ENCODE measurements at places on chromosomes 12 and 14. TPM values are rescaled to one million over a fixed set of nuclear protein-coding genes. Genes with fewer than 3 reads are reported as not detected.

Gene TAS2R20
- total RNA-seq = 0.33 TPM

Gene KRT86
- 0.31 TPM for total RNA-seq

Gene SERPINA10
- not detected for total RNA-seq

Gene LMNTD1
- total RNA-seq = not detected

Gene A2M
- total RNA-seq = not detected

Gene DTX1
- total RNA-seq = 4.7 TPM

Gene NXPH4
- total RNA-seq = 1.7 TPM

Gene SPRYD4
- 6.8 TPM for total RNA-seq

Gene CHST11
- total RNA-seq = 35.5 TPM

Gene SMCO2
- total RNA-seq = not detected

Gene TAS2R50
- total RNA-seq = not detected

Gene GPR162
- total RNA-seq = not detected

Gene CLEC7A
- total RNA-seq = 0.92 TPM

Gene MUCL1
- not detected for total RNA-seq

Gene MYL2
- total RNA-seq = not detected

Gene PLD4
- total RNA-seq = 0.43 TPM

Gene DBX2
- total RNA-seq = not detected

Gene ARID2
- 47.9 TPM for total RNA-seq

Gene KRT75
- total RNA-seq = not detected

Gene KLRC3
- total RNA-seq = 6.2 TPM

Gene KRT81
- total RNA-seq = not detected

Gene RHOJ
- not detected for total RNA-seq

Gene FOXG1
- not detected for total RNA-seq

Gene SYNE2
- total RNA-seq = 94.2 TPM

Gene HCAR3
- total RNA-seq = not detected

Gene GLT8D2
- not detected for total RNA-seq

Gene LRTM2
- not detected for total RNA-seq

Gene ZDHHC22
- total RNA-seq = not detected

Gene ANKRD33
- not detected for total RNA-seq

Gene EPYC
- not detected for total RNA-seq

Gene DIO2
- total RNA-seq = not detected

Gene OVCH1
- total RNA-seq = not detected

Gene SIRT4
- total RNA-seq = not detected

Gene RAN
- 352 TPM for total RNA-seq

Gene DNM1L
- total RNA-seq = 77.1 TPM

Gene PTCSC3
- not detected for total RNA-seq

Gene KLRD1
- 12.3 TPM for total RNA-seq

Gene ALDH1L2
- not detected for total RNA-seq

Gene IQSEC3
- total RNA-seq = 4.4 TPM

Gene CLEC9A
- total RNA-seq = not detected

Gene GRIN2B
- total RNA-seq = not detected

Gene ATP2B1
- total RNA-seq = 95.5 TPM

Gene RDH5
- total RNA-seq = 7.8 TPM

Gene NUMB
- total RNA-seq = 21.8 TPM

Gene TPPP2
- total RNA-seq = not detected

Gene SYT10
- total RNA-seq = not detected

Gene TSPAN19
- total RNA-seq = not detected

Data from CD8-positive, alpha-beta T cell (primary cell).